ENCODE measurements at places on chromosomes 2 and 18. TPM values are rescaled to one million over a fixed set of nuclear protein-coding genes. Genes with fewer than 3 reads are reported as not detected.
A peak's percentile ranks its signal among the peaks of the same experiment; 100 is the strongest.

DNA sequence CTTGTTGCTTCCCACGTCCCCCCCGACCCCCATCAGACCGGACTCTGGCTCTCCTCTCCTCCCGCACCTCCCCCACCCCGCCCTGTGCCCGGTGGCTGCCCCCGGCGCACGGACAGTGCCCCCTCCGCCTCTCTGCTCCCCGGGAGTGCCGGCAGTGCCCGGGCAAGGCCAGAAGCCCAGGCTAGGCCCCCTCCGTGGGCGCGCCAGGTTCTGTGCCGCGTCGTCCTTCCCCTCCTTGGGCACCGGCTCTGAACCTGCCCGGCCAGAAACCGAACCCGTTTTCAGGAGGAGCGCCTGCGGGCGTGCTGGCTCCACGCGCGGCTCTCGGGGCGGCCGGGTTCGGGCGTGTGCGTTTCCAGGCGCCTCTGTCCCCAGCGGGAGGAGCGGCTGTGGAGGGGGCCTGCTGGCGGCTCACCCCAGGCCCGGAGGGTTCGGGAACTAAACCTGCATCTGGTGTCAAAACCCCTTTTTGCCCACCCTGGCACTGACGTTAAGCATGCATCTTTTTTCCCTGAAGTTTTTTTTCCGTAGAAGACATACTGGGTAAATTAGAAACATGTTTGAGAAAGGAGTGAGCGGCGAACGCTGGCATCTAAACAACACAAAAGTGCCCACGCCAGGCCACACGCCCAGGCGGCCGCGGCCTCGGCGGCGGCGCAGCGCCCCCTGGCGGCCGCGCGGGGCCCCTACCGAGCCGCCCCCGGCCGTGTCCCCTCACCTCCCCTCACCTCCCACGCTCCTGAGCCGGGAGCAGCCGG, 123.9 kb upstream of the SLC1A4 start:
- no peaks in the 10 kb centered on the region for H3K36me3 ChIP-seq
- H3K4me3 ChIP-seq, result peak overlapping the region; percentile 62
- no peaks in the 10 kb centered on the region for H3K27me3 ChIP-seq
- H3K27ac ChIP-seq, result peak overlapping the region; percentile 33

The IL36B gene
- total RNA-seq, result not detected

DNA sequence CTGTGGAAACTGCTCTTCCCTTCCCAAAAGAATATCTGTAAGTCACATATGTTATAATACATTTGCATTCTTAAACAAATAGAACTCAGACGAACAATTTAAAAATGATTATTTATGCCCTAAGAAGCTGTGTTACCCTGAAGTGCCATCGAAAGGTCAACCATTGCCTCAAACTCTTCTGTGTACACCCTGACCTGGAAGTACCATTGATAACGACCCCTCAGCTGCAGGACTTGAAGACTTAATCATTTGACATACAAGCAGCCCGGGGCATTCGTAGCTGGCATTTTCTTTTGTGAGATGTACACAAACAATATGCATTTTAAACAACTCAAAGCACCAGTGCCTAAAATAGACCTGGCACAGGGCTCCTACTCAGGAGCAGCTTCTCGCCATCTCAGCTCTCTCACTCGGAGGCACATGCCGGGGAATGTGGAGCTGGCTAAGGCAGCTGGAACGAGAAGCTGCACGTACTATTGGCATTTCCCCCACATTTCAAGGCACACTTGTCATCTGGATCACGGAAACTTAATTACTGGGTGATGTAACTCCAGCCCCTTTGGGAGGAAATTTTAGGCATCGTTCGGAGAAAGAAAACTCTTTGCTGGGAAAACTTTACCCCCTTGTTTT, 170.0 kb upstream of the GALNT5 start:
- no peaks in the 10 kb centered on the region for H3K4me1 ChIP-seq
- H3K27me3 ChIP-seq, result no peaks in the 10 kb centered on the region
- H3K27ac ChIP-seq, result no peak overlapping the region
- DNase-seq, result no peak

- H3K27me3 ChIP-seq, result no peaks in the 10 kb centered on the region
- no peaks in the 10 kb centered on the region for H3K4me1 ChIP-seq
- no peaks in the 10 kb centered on the region for H3K36me3 ChIP-seq
- DNase-seq, result no peak
- no peak overlapping the region for H3K4me3 ChIP-seq
- H3K27ac ChIP-seq, result no peak overlapping the region
Measured at GRCh38 chr2:219676586-219676985, 49.2 kb downstream of the SLC4A3 start.

GRCh38 chr2:70709275-70710037, 58.5 kb downstream of the ADD2 start:
- no peaks in the 10 kb centered on the region for H3K27me3 ChIP-seq
- DNase-seq, result no peak
- H3K4me1 ChIP-seq, result no peaks in the 10 kb centered on the region

GRCh38 chr2:206004004-206004693, 81.8 kb downstream of the INO80D start:
- peaks cover 53% of the 10 kb centered on the region for H3K36me3 ChIP-seq
- no peak for DNase-seq
- H3K4me1 ChIP-seq, result no peaks in the 10 kb centered on the region
- no peaks in the 10 kb centered on the region for H3K27me3 ChIP-seq
- no peak overlapping the region for H3K27ac ChIP-seq
- H3K4me3 ChIP-seq, result no peak overlapping the region

- H3K36me3 ChIP-seq, result no peaks in the 10 kb centered on the region
- H3K27me3 ChIP-seq, result no peaks in the 10 kb centered on the region
- no peak for DNase-seq
- peaks cover 25% of the 10 kb centered on the region for H3K4me1 ChIP-seq
- H3K27ac ChIP-seq, result no peak overlapping the region
Measured at GRCh38 chr2:217943446-217944321, 59.1 kb downstream of the TNS1 start.

DNA sequence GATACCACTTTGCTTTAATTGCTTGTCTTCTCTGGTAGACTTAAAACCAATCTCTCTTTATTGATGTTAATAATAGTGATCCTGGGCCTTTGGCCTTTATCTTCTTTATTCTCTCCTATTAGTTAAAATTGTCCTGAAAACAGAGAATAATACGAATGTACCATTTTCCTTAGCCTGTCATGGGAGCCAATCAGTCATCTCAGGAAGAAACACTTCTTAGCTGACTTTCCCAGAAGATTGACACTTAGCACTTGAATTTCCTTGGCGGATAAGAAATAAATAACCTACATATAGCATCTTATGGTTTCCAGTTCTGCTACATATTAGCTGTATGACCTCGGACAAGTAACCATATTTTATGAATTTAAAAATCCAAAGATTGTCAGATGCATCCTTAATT, 338.4 kb upstream of the SLC14A2 start:
- H3K4me3 ChIP-seq, result no peak overlapping the region
- H3K36me3 ChIP-seq, result no peaks in the 10 kb centered on the region
- H3K27ac ChIP-seq, result no peak overlapping the region
- no peak for DNase-seq
- H3K4me1 ChIP-seq, result no peaks in the 10 kb centered on the region

- H3K4me3 ChIP-seq, result no peak overlapping the region
- no peaks in the 10 kb centered on the region for H3K36me3 ChIP-seq
- DNase-seq, result no peak
- no peak overlapping the region for H3K27ac ChIP-seq
Measured at GRCh38 chr2:150293771-150294170, 193.7 kb downstream of the RND3 start.

DNA sequence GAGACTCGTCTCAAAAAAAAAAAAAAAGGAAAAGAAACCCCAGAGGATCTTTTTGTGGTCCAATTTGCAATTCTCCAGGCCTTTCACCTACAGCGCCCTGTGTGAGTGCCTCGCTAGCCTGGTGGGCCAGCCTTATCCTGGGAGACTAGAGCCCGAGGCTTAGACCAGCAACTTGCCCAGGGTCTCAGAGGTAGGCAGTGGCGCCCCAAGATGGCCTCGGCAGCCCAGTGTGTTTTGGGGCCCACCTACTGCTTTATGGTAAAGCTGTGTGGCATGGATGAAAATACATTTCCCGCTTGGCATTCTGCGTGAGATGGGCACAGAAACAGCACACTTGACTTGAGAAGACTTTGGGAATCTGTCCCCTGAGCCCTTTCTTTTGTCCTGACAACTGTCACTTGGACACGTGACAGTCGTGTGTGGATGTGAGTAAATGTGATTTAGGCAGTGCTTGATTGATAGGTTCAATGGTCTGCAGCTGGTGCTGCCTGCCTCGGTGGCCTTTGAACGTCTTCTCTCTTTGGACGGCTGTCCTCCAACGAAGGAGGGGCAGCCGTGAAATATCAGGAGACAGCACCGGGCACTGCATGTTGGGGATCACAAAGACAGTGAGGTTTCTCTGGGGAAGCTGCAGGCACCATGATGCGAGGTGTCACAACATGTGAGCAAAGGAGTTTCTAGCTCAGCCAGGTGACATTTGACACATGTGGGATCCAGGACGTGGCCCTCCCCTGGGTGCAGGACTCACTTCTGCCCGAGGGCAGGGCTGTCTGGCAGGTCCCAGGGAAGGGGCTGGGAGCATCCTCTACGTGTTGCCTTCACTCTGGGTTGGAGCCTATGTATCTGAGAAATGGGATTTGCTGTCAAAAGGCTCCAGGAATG, 209.5 kb upstream of the TWIST2 start:
- no peaks in the 10 kb centered on the region for H3K4me1 ChIP-seq
- DNase-seq, result no peak
- H3K4me3 ChIP-seq, result no peak overlapping the region
- H3K36me3 ChIP-seq, result no peaks in the 10 kb centered on the region

DNA sequence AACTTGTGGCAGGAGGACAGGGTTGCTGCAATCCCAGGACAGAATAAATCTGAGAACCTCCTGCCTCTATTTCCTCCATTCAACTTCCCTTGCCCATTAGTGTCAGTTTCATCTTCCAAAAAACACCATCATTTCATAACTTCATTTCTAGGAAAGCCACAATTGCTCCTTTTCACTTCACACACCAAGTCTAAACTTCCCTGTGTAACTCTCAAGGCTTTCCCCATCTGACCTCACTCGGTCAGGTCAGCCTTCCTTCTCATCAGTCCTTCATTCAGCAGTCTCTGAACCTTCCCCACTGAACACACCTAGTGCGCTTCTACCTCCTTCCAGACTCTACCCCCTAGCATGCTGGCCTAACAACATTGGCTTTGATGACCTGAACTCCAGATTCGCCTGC, 35.8 kb downstream of the TCF7L1 start:
- no peak overlapping the region for H3K27ac ChIP-seq
- no peak for DNase-seq
- no peaks in the 10 kb centered on the region for H3K4me1 ChIP-seq

The LGALSL gene
- 1.7 TPM for total RNA-seq

The COBLL1 gene
- total RNA-seq, result 3.0 TPM
